Stimulated activated CD8-positive, alpha-beta memory T cell treated with anti-CD3 and anti-CD28 coated beads, Interleukin-4, amount 100 ng/mL, for 4 hours (primary cell): ENCODE measurements at places on chromosomes 16 and 17.

GRCh38 chr17:81401723-81402529 lies 6.7 kb downstream of the BAHCC1 start:
- no peak for DNase-seq

DNA sequence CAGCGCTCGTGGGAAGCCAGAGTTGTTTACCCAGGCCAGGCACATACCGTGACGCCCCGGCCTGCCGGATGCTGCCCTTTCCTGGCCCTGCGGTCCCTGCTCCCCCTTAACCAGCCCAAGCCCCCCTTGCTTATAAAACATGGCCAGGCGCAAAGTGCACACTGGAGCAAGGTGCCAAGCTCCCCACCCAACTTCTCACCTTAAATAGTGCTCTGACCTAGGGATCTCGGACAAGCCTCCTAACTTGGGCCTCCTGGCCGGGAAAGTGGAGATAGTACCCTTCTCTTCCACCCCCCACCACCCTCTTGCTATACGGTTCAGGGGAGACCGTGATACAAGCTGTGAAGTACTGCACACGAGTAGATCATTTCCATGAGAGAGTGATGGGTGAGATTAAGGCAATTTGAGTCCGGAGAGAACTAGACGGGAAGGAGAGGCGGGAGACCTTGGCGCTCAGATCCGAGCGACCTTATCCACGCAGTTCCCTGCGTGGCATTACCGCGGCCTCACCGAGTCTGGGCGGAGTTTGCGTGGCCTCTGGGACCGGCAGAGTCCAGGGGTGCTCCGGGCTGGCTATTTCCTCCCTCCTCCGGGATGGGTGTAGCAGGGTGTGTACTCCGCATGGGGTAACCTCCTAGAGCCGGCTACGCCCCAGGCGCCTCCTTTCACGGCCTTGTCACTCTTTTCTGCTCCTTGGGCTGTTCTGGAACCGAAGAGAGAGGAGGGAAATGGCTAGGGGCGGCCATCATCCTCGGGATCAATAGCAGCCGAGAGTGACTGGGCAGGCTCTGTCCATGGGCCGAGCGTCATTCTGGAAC lies 4.4 kb upstream of the LHX1 start:
- DNase-seq: no peak

GRCh38 chr17:38871247-38872015 lies 1.6 kb downstream of the LASP1 start:
- peak; percentile 61 for DNase-seq

DNA sequence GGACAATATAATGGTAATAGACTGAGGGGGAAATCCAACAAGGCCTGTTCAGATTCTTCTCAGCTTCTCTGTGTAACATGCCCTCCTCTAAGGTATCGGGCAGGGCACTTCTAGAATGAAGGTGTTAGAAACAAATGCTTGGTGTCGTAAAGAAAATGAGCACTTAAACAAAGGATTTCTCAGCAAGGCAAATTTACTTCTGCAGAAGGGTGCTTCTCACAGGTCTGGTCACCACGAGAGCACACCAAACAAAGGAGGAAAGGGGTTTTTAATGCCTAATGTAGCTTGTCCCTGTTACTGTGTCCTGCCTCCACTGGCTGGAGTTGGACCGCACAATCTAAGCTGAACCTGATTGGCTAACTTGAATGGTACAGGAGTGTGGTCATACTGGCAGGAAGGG lies 642.6 kb upstream of the CDH8 start:
- no peak for DNase-seq

DNA sequence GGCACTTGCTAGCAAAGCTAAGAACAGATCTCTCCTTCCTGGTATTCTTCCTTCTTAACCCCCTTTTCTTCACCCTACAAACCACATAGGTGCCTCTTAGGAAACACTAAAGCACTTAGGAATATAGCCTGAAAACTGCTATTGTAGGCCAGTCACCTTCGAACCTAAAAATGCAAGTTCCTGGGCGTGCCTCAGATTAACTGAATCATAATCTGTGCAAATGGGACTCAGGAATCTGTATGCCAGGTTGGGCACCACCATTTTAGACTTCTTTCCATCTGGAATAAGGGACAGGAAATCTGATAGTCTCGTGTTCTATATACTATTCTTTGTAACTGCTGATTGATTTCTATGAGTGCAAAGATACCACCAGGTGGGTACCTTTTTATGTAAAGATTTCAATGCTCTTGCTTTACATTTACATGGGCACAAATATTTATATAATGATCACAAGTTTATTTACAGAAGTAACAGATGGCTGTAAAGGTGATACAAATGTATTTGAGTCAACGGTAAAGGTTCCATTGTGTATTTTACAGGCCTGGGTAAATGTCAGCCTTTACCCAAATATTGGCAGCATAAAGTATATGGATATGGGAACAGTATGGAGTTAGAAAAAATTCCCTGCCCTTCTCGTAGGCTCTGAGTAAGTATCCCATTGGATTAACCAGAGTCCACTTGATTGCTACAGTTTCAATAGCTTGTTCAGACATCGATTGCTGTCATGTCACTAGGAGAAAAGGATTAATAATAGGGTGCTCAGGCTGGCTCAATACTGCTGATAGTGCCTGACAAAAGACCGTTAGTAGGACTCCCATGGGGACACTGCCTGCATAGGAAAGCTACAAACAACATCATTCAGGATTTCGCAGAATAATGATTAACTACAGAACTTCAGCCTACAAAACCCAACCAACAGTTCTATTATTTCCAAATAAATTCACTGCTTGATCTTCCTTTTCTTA lies 124.7 kb downstream of the SNX11 start:
- no peak for DNase-seq

DNA sequence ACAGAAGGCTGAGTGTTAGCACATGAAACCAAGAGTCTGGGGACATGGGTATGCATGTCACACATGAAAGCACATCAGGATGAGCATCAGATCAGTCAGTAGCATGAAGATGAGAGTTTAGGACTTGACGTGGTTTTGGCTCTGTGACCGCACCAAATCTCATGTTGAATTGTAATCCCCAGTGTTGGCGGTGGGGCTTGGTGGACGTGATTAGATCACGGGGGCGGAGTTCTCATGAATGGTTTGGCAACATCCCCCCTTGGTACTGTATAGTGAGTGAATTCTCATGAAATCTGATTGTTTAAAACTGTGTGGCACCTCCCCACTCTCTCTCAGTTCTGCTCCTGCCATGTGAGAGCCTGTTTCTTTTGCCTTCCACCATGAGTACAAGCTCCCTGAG lies 46.4 kb downstream of the CNGB1 start:
- DNase-seq: no peak

DNA sequence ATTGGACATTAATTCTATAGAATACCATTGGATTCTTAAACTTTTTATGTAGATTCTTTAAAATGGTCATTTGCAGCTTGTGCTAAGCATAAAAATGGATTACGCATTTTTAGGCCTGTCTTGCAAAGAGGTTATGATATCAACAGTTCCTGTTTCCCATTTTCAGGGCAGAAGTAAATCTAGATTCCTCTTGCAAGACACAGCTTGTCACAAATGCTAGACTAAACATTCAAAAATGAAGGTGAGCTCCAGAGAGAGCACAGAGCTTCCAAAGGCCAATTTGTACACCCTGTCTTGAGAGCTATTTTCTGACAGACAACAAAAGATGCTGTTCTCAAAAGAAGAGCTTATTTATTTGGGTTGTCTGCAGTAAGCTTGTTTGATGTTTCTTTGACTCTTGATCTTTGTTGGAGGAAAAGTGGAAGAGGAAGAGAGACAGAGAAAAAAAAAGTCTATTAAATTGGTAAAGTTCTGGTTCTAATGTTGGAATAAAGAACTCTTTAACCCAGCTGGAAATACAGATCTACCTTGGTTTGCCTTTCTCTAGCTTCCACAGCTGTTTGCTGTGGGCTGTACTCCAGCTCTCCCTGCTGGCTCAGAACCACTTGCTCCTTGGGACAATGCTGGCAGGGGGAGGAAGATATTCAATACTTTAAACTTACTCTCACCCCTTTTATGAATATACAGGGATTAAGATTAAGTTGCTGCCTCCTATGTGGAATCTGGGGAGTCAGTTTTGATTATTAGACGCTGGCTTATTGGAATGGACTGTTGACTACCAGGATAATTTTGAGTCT lies 651.8 kb downstream of the CDH11 start:
- no peak for DNase-seq

- DNase-seq: no peak
These were observed 23.0 kb downstream of the RARA start for GRCh38 chr17:40331743-40332641.

- DNase-seq: no peak
These were observed 712 bp upstream of the SPECC1 start for GRCh38 chr17:20008242-20009051.

- DNase-seq: no peak
These were observed 14.1 kb upstream of the ITGB4 start for GRCh38 chr17:75707079-75707571.

- no peak for DNase-seq
These were observed 1.1 kb upstream of the PELP1 start for GRCh38 chr17:4704991-4705390.

- no peak for DNase-seq
These were observed 129.9 kb upstream of the RBL2 start for GRCh38 chr16:53304334-53304733.

DNA sequence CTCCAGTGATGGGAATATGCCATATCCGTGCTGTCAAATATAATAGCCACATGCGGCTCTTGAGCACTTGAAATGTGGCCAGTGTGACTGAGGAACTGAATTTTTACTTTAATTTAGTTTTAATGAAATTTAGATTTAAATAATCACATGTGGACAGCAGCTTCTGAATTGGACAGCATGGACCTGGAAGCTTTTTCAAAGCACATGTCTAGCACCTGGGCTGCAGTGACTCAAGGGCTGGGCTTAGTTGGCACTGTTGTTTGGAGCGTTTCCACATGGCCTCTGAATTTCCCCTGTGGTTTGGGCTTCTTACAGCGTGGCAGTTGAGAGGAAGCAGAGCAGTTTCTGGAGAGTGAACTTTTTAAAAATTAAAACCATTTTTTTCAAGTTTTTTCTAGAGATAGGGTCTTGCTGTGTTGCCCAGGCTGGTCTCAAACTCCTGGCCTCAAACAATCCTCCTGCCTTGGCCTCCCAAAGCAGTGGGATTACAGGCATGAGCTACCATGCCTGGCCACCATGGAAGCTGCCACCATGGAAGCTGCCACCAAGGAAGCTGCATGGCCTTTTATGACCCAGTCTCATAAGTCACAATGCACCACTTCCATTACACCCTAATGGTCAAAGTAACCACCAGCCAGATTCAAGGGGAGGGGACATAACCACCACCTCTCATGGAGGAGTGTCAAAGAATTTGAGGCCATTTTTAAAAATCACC lies 6.7 kb upstream of the TOB1 start:
- peak; percentile 34 for DNase-seq

GRCh38 chr16:68374246-68374805 lies 63.5 kb downstream of the PRMT7 start:
- DNase-seq: no peak

DNA sequence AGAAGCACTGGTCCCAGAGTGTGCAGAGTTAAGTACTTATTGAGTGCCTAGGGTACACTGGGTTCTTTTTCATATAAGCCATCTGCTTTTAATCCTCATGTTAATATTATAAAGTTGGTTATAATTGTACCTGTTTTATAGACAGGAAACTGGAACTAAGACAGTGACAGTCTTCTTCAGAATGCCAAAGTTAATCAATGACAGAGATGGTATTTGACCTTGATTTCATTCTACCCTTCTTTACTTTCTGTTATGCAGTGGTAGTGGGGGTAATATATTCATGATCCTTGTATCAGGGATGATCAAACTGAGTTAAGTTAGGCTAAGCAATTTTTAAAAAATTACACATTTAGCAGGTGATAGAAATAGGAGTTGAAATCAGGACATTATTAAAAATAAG lies 108.6 kb upstream of the GOT2 start:
- DNase-seq: no peak

DNA sequence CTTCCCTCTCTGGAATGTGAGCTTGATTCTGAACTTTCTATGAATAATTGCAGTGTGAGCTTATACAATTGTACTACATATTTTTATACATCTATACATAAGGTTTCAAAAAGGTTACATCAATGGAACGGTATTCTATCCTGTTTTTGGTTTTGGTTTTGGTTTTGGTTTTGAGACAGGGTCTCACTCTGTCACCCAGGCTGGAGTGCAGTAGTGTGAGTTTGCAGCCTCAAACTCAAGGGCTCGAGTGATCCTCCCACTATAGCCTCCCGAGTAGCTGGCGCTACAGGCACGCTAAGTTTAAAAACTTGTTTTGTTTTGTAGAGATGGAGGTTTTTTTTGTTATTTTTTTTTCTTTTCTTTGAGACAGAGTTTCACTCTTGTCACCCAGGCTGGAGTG lies 1.1 kb downstream of the CTRB1 start:
- DNase-seq: no peak

GRCh38 chr17:74160656-74161502 lies 42.6 kb upstream of the RPL38 start:
- no peak for DNase-seq

GRCh38 chr17:2178798-2179501 lies 124.0 kb downstream of the HIC1 start:
- no peak for DNase-seq

DNA sequence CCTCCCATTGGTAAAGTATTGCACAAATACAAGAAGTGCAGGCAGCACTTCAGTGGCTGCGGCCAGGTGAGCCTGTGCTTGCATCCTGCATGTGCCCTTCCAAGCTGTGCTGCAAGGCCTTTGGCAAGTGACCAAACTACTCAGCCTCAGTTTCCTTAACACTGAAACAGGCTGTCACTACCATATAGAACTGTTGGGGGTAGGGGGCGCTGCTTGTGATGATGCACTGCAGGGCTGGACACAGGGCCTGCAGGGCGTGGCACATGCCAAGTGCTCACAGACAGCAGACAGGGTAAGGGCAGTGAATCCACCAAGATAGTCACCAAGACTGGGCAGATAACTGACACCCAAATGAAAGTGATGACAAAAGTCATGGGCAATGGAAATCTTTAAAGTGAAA lies 65.6 kb upstream of the SREBF1 start:
- no peak for DNase-seq

GRCh38 chr16:47721006-47721637 lies 260.0 kb downstream of the PHKB start:
- no peak for DNase-seq

- DNase-seq: no peak
These were observed 574 bp downstream of the MPP3 start for GRCh38 chr17:43832168-43832975.
